Hematopoietic multipotent progenitor cell (in vitro differentiated cells): ENCODE measurements at places on chromosomes 1 and 21. TPM values are rescaled to one million over a fixed set of nuclear protein-coding genes. Genes with fewer than 3 reads are reported as not detected.
A peak's percentile ranks its signal among the peaks of the same experiment; 100 is the strongest.

- DNase-seq: peak; percentile 28
These were observed 8.3 kb upstream of the MPZL1 start for GRCh38 chr1:167713330-167714081.

- no peak for DNase-seq
These were observed 27.8 kb downstream of the DMAP1 start for GRCh38 chr1:44240802-44241671.

- DNase-seq: no peak
These were observed 22.0 kb downstream of the SHCBP1L start for GRCh38 chr1:182930985-182931384.

IGSF3 gene
- 0.27 TPM for total RNA-seq

CD1C gene
- total RNA-seq: 0.27 TPM

SLC26A9 gene
- total RNA-seq: under 0.01 TPM
